NCI-H1105 treated with DMSO at 0.1 percent for 48 hours (cell line): ENCODE measurements at places on chromosomes 1 and 21.

GRCh38 chr1:10195570-10195969, 14.8 kb upstream of the KIF1B start:
- DNase-seq = no peak

DNA sequence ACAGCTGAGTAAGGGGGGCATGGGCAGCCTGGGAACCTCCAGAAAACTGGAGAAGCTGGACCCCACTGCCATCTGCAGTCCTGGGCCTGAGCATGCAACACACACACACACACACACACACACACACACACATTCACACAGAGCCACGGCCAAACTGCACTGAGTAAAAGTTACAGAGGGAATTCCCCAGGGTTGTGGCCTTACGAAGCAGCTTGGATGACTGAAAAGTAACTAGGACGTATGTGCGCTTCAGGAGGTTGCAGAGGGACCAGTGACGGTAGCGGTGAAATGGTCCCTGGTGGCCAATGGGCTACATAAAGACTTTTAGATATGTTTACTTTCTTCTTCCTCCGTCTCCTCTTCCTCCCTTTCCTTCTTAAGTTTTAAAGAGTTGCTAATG, 232.5 kb upstream of the TMEM51 start:
- DNase-seq = no peak

DNA sequence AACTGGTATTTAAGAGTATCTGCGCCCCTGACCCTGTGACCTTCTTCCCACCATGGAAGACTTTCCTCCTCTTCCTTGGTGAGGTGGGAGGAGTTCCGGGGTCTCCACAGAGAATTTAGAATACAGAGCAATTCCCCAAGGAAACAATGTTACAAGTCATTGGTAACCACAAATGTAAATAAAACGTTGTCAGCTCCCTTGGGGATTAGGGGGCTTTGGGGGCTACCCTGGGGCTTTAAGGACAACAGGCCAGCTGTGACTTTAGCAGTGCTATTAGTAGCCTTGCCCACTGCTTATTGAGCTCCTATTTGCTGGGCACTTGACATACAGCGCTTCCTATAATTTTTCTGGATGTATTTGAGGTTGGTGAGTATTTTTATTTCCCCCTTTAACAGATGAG, 69.0 kb downstream of the IGSF21 start:
- no peak for DNase-seq

- DNase-seq = no peak
Observed at GRCh38 chr1:234243521-234244260, 129.6 kb upstream of the COA6 start.

GRCh38 chr1:69421286-69421685, 146.4 kb upstream of the LRRC7 start:
- no peak for DNase-seq

GRCh38 chr1:18641005-18641941, 10.6 kb downstream of the PAX7 start:
- peak; percentile 11 for DNase-seq

GRCh38 chr1:26084091-26084561, 16.7 kb upstream of the TRIM63 start:
- no peak for DNase-seq

- no peak for DNase-seq
Observed at GRCh38 chr1:201429736-201430501, 8.4 kb upstream of the TNNI1 start.

GRCh38 chr21:38475519-38475918, 22.8 kb downstream of the ERG start:
- DNase-seq = no peak

GRCh38 chr1:225962440-225962975, 21.5 kb upstream of the LEFTY2 start:
- DNase-seq = no peak

- DNase-seq = no peak
Observed at GRCh38 chr1:226164154-226164553, 22.4 kb downstream of the ACBD3 start.

DNA sequence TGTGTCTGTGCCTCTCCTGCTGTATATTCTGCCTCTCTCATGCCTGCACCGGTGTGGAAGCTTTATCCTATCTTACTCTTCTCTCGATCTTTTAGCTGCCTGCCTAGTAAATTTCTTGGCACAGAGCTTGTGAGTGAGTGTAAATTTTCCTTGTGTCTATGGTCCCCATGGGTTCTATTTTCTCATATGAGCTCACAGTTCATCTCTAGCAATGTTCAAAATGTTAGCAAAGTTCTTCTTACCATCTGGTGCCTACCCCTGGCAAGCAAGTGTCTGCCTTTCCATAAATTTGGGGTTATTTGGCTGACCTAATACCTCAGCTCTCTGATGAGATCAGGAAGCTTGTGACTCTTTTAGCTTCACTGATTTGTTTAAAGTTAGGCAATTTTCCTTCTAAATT, 572.1 kb upstream of the BRINP3 start:
- no peak for DNase-seq

GRCh38 chr1:172397221-172397620, 23.3 kb upstream of the C1orf105 start:
- no peak for DNase-seq

GRCh38 chr1:11395616-11396015, 83.3 kb upstream of the DISP3 start:
- DNase-seq = no peak

DNA sequence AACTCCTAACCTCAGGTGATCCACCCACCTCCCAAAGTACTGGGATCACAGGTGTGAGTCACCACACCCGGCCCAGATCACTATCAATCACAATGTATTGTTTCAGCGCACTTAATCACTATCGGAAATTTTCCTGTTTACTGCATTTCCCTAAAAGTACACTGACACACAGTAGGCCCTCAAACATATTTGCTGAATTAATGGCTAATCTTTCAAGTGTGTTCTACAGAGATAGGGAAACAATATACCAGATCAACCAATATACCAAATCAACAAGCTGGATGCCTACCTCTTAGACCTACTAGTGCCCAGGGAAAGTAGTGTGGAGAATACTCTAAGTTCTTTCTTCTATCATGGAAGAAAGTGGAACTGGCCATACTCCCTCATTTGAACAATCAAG, 17.1 kb downstream of the UBR4 start:
- DNase-seq = no peak

DNA sequence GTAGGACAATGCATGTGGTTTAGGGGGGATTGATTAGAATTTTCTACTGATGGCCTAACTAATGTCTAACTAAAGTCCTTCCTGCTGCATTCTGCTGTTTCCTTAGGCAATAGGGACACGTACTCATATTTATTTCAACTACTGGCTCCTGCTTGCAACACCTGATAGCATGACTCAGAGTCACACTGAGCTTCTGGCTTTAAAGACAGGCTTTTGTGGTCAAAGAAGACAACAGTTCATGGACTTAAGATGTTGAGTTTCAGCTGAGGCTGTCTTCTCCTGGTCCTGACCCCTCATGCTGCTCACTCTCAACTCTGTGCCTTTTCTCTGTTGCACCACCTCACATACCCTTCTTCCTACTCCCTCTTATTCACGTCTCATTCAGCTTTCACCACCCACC, 29.1 kb upstream of the TRABD2B start:
- no peak for DNase-seq

- DNase-seq = peak; percentile 37
Observed at GRCh38 chr1:113390871-113391648, 745 bp downstream of the MAGI3 start.

DNA sequence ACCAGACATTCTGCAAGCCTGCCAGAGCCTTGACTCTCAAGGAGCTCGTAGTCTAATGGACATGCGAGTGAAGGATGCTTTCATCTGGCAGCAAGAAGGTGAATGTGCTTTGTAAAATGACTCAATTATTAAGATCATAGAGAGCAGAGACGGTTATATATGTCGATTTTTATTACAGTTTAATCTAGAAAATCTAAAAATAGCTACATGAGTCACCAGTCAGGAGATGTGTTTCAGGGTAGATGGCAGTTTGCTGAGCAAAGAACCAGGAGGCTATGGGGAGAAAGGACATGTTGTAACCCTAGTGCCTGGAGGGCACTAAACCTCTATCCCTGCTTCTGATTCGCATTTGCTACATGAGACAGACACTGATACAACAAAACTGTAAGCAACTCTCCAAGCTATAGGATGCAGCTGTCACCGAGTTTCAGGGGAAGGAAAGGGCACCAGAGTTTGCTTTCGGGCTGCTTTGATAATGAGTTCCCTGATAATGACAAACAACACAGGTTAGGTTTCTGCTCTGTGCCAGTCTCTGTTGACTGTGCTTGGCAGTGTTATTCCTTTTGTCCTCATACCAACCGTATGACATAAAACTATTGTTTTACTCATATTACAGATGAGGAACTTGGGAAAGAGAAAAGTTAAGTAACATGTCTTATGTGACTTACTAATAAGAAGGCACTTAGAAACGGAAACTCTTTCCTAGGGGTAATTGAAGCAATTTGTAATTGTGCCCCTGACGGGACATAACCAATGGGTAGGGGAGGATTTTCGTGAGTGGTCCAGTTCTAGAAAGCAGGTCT, 43.2 kb downstream of the C1orf198 start:
- DNase-seq = no peak

DNA sequence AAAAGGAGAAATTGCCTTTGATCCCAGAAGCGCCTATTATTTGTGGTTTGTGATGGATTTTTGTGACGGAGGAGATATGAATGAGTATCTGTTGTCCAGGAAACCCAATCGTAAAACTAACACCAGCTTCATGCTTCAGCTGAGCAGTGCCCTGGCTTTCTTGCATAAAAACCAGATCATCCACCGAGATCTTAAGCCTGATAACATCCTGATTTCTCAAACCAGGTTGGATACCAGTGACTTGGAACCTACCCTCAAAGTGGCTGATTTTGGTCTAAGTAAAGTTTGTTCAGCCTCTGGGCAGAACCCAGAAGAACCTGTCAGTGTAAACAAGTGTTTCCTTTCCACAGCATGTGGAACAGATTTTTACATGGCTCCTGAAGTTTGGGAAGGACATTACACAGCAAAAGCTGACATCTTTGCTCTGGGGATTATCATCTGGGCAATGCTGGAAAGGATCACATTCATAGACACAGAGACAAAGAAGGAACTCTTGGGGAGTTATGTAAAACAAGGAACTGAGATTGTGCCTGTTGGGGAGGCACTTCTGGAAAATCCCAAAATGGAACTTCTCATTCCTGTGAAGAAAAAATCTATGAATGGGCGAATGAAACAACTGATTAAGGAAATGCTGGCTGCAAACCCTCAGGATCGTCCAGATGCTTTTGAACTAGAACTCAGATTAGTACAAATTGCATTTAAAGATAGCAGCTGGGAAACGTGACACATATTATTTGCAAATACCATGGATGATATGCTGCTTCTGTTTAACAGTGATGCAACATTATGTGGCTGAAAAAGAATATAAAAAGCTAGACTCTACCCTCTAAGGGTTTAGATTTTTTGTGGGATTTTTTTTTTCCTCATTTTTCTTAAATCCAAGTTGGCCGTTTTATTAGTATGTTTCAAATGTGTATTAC, 10.5 kb downstream of the PDIK1L start:
- no peak for DNase-seq

DNA sequence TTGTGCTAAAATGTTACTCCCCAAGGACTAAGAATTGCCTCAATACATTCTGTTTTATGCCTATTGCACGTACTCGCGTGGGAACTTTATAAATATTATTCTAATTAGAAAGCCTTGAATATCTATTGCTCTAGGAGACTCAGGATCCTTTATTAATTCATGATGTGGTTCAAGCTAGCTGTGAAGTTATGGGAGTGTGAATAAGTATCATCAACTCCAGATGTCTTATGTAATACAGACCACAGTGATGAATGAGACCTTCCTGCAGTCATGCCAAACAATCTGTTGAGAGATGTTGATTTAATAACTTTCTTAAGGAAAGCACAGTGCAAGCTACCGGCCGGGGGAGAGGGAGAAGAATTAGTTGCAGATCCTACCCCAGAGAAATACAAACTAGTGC, 519.2 kb upstream of the ZP4 start:
- no peak for DNase-seq

- DNase-seq = no peak
Observed at GRCh38 chr1:234108921-234109320, 204.4 kb downstream of the SLC35F3 start.

GRCh38 chr1:1630191-1630964, 1.6 kb upstream of the MMP23B start:
- peak; percentile 75 for DNase-seq

GRCh38 chr1:152912471-152912870, 4.1 kb downstream of the IVL start:
- no peak for DNase-seq

- DNase-seq = no peak
Observed at GRCh38 chr1:225603538-225604354, 49.2 kb downstream of the ENAH start.

GRCh38 chr1:207868774-207869721, 41.9 kb downstream of the CD34 start:
- DNase-seq = peak; percentile 73

- no peak for DNase-seq
Observed at GRCh38 chr21:33569991-33570390, 18.5 kb downstream of the DONSON start.

- no peak for DNase-seq
Observed at GRCh38 chr1:168257397-168257796, 23.3 kb upstream of the TBX19 start.

DNA sequence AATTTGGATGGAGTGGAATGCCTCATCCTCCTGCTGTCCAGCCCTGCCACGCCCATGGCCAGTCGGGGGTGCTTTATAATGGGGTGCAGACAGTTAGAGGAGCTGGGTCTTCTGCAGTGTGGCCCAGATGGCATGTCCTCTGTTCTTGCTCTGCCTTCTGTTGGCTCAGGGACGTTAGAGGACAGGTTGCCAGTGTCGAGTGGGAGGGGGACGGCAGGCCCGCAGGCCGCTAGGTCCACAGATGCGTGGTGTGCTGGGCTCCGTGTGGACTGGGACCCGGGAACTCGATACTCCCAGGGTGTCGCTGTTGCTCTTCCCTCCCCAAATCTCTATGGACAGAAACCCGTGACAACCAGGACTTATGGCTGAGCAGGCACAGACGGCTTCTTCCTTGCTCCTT, 33.3 kb downstream of the SIM2 start:
- no peak for DNase-seq

DNA sequence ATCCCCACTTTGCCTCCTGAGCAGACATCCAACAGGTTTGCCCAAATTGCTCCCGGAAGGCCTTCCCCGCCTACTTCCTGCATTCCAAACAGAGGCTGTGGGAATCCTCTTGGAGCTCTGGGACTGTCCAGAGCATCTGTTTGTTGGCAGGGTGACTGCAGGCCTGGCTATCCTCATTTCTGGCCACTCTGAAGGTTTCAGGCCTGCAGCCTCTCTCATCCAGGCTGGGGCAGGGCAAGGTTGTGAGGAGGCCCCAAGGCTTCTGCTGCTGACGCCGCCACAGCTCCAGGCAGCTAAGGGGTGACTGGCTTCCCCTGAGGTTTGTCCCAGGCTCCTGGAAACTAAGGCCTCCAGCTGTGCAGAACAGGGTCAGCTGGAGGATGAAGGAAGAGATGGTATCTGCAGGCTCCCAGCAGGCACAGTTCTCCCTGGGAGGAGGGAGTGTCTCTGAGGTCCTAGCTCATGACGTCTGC, 11.3 kb downstream of the CDK18 start:
- no peak for DNase-seq

- no peak for DNase-seq
Observed at GRCh38 chr1:54800899-54801759, at the start of gene TTC22. Gene TTC22, minus strand, starts transcription at chr1:54801323. Its CDS starts 160 bp downstream, at chr1:54801163.

GRCh38 chr1:74963120-74963519, 171.1 kb upstream of the LHX8 start:
- no peak for DNase-seq

- DNase-seq = no peak
Observed at GRCh38 chr1:172959571-172959970, 91.2 kb downstream of the TNFSF18 start.
